Suprapubic skin (tissue), 4 donors: ENCODE measurements at places on chromosomes 3 and 15. TPM values are rescaled to one million over a fixed set of nuclear protein-coding genes. Genes with fewer than 3 reads are reported as not detected.

- H3K36me3 ChIP-seq = no peaks in the 10 kb centered on the region
- peaks cover 12% of the 10 kb centered on the region for H3K4me1 ChIP-seq
- no peak for DNase-seq
Measured at GRCh38 chr3:170589113-170589512, 3.2 kb upstream of the SLC7A14 start.

NAALADL2 gene
- 8.0 TPM for total RNA-seq

DNA sequence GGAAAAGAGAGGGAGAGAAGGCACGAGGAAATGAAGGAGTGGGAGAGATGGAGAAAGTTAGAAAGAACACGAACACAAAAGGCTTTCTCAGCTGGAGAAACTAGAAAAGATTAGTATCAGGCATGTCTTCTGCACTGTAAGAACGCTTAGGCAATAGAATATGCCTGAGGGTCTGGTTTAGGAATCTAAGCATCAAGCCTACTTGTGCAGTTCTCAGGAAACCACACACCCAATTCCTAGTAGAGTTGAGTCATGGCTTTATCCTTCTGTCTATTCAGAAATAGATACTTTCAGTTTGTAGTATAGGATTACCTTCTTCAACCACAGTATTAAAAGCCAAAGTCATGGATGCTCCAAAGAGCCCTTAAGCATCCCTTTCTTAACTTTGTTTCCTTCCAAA lies 969.4 kb downstream of the NTRK3 start:
- H3K36me3 ChIP-seq = no peaks in the 10 kb centered on the region
- H3K27me3 ChIP-seq = no peaks in the 10 kb centered on the region
- no peaks in the 10 kb centered on the region for H3K4me1 ChIP-seq
- H3K4me3 ChIP-seq = no peak overlapping the region
- no peak overlapping the region for H3K27ac ChIP-seq

- no peak for DNase-seq
- H3K4me1 ChIP-seq = no peaks in the 10 kb centered on the region
- H3K27ac ChIP-seq = no peak overlapping the region
- H3K36me3 ChIP-seq = no peaks in the 10 kb centered on the region
Measured at GRCh38 chr3:178802259-178802658, 266.0 kb downstream of the KCNMB2 start.

CHD2 gene
- 93.3 TPM for total RNA-seq

- no peak for DNase-seq
- H3K4me1 ChIP-seq = no peaks in the 10 kb centered on the region
- H3K27me3 ChIP-seq = no peaks in the 10 kb centered on the region
Measured at GRCh38 chr3:133113526-133113925, 75.3 kb downstream of the TMEM108 start.

UBA7 gene
- total RNA-seq = 54.4 TPM

KLHL40 gene
- not detected for total RNA-seq

GRCh38 chr15:38828031-38828532 lies 263.5 kb upstream of the RASGRP1 start:
- no peak for DNase-seq
- no peak overlapping the region for H3K4me3 ChIP-seq
- H3K27ac ChIP-seq = no peak overlapping the region
- H3K27me3 ChIP-seq = no peaks in the 10 kb centered on the region
- no peaks in the 10 kb centered on the region for H3K4me1 ChIP-seq

DNA sequence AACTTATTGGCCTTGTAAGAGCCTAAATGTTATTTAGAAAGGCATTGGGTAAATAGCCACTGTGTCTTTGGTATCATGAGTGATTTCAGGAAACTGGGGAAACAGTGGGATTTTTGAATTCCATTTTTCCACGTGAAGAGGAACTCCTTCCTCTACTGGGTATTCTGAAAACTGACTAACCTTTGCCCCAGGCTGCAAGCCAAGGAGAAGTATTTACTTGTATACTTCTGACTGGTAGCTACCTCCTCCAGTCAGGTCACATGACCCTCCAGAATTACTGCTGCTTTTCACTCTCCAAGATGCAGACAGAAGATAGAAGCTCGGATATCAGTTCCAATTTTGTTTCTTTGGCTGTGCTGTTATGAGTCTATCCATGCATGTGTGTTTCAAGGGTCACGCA lies 50.9 kb upstream of the MAP3K13 start:
- DNase-seq = no peak
- H3K27ac ChIP-seq = no peak overlapping the region
- H3K4me1 ChIP-seq = no peaks in the 10 kb centered on the region
- no peak overlapping the region for H3K4me3 ChIP-seq

SPPL2A gene
- 175 TPM for total RNA-seq

GRCh38 chr3:69368129-69368741 lies 17.7 kb downstream of the FRMD4B start:
- DNase-seq = no peak
- H3K27ac ChIP-seq = no peak overlapping the region
- no peak overlapping the region for H3K4me3 ChIP-seq
- no peaks in the 10 kb centered on the region for H3K27me3 ChIP-seq
- peaks cover 38% of the 10 kb centered on the region for H3K4me1 ChIP-seq
- no peaks in the 10 kb centered on the region for H3K36me3 ChIP-seq

PIGZ gene
- 12.0 TPM for total RNA-seq

LNP1 gene
- total RNA-seq = 0.76 TPM

PRKCD gene
- 29.4 TPM for total RNA-seq

PCCB gene
- 29.9 TPM for total RNA-seq

NEO1 gene
- total RNA-seq = 117 TPM

GRCh38 chr3:65350801-65351476 lies 663.1 kb upstream of the ADAMTS9 start:
- H3K4me1 ChIP-seq = no peaks in the 10 kb centered on the region
- DNase-seq = no peak
- H3K4me3 ChIP-seq = no peak overlapping the region
- H3K36me3 ChIP-seq = peaks cover 1% of the 10 kb centered on the region
- no peaks in the 10 kb centered on the region for H3K27me3 ChIP-seq

- H3K27me3 ChIP-seq = no peaks in the 10 kb centered on the region
- H3K4me3 ChIP-seq = no peak overlapping the region
- DNase-seq = no peak
- no peaks in the 10 kb centered on the region for H3K36me3 ChIP-seq
- H3K27ac ChIP-seq = no peak overlapping the region
- no peaks in the 10 kb centered on the region for H3K4me1 ChIP-seq
Measured at GRCh38 chr3:57393977-57394376, 101.5 kb upstream of the ASB14 start.

- peaks cover 5% of the 10 kb centered on the region for H3K4me1 ChIP-seq
- H3K27ac ChIP-seq = no peak overlapping the region
- H3K4me3 ChIP-seq = no peak overlapping the region
- peaks cover 3% of the 10 kb centered on the region for H3K36me3 ChIP-seq
- no peaks in the 10 kb centered on the region for H3K27me3 ChIP-seq
Measured at GRCh38 chr3:128351546-128351945, 115.1 kb downstream of the DNAJB8 start.

P3H2 gene
- 29.9 TPM for total RNA-seq

DNA sequence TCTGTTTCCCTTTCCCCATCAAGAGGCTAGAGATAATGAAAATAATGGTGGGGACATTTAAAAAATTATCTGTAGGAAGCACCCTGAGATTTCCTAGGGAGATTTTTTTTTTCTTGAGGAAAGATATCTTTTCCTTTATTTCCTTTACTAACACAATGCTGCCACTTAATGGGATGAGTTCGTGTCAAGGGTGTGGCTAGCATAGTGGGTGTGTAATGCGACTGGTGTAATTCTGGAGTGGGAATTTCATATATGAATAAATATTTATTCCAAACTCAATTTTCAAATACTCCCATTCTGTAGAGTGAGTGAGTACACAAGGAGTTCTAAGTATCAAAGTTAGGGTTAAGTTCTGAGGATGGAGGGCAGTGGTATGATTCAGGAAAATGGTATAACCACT lies 66.1 kb upstream of the GALNT15 start:
- H3K4me1 ChIP-seq = no peaks in the 10 kb centered on the region
- no peak overlapping the region for H3K27ac ChIP-seq
- DNase-seq = no peak
- no peaks in the 10 kb centered on the region for H3K36me3 ChIP-seq
- H3K4me3 ChIP-seq = no peak overlapping the region

GRCh38 chr3:143726727-143727126 lies 121.5 kb downstream of the SLC9A9 start:
- no peak for DNase-seq
- H3K4me3 ChIP-seq = no peak overlapping the region
- no peaks in the 10 kb centered on the region for H3K36me3 ChIP-seq
- H3K27me3 ChIP-seq = no peaks in the 10 kb centered on the region

DNA sequence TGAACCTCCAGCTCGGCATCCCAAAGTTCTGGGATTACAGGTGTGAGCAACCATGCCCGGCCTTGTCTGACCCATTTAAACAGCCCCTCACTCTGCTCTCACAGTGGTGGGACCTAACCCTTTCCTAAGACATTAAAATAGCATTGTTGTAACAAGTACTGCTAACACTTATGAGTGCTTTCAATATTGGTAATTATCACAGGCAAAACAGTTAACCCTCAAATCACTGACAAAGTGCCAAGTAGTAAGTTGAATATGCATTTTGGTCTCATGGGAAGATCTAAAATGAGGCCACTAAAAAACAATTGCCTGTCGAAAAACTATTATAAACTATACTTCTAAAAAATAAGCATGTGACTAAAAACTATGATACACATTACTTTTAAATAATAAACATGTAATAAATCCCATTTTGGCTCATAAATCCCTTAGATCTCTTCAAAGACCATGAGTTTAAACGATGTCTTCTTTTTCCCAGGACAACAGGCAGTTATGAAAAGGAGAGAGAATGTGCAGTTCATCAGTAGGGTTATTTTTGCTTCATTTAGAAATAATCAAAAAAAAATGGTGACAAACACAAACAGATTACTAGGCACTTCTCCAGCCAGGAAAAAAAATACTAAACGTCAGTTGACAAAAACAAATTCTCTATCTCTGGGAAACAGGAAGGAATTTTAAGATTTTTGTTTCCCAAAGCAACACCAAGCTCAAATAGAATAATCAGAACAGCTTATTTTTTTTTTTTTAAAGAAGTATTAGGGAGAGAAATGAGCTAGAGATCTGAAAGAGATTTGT lies 95.4 kb downstream of the RFTN1 start:
- peaks cover 48% of the 10 kb centered on the region for H3K4me1 ChIP-seq
- H3K4me3 ChIP-seq = no peak overlapping the region
- peak overlapping the region; percentile 72 for H3K27ac ChIP-seq
- H3K36me3 ChIP-seq = no peaks in the 10 kb centered on the region
- no peak for DNase-seq
- H3K27me3 ChIP-seq = no peaks in the 10 kb centered on the region

- H3K27me3 ChIP-seq = no peaks in the 10 kb centered on the region
- no peak overlapping the region for H3K4me3 ChIP-seq
- no peaks in the 10 kb centered on the region for H3K4me1 ChIP-seq
- H3K36me3 ChIP-seq = no peaks in the 10 kb centered on the region
- no peak for DNase-seq
- H3K27ac ChIP-seq = no peak overlapping the region
Measured at GRCh38 chr3:73080216-73080966, 18.9 kb downstream of the EBLN2 start.

DNA sequence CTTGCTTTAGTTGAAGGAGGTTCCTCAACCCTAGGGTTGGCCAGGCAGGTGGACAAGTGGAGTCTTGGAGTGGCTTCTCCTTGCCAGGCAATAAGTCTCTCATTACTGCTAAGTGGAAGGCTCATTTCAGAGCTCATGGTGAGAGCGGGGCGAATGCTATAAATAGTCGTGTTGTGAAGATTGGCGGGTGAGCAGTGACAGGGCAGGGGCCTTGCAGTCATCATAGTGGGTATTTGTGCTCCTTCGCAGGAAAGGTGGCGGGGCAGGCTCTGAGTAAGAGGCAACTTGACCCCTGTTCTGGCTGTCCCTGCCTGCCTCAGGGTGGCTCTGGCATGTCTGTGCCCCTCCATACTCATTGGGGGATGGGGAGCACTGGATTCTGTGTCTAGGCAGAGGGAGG lies 8.7 kb upstream of the GRM2 start:
- no peak overlapping the region for H3K4me3 ChIP-seq
- DNase-seq = no peak
- no peaks in the 10 kb centered on the region for H3K4me1 ChIP-seq
- no peaks in the 10 kb centered on the region for H3K27me3 ChIP-seq
- peaks cover 87% of the 10 kb centered on the region for H3K36me3 ChIP-seq
- H3K27ac ChIP-seq = no peak overlapping the region

DNA sequence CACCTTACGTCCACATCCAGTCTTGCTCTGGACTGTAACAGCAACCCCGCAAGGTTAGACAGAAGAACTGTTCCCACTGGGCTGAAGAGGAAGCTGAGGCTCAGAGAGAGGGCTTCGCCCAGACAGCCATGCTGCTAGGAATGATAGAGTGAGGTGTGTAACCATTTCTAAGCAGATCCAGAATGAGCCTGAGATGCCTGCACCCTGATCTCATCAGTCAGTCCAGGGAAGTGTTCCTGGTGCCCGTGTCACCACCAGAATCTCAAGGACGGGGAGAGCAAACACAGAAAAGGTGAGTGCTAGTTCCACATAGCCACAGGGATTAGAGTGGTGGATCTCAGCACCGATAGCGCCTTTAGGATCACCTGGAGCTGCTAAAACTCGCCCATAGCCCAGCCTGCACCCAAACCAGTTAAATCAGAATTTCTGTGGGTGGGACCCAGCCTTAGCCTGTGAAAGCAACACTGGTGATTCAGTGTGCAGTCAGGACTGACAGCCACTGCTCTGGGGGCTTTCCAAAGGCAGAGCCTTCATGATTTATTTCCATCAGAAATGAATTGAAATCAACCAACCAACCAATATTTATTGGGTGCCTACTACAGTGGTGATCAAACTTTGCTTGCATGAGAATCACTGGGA lies 12.3 kb downstream of the ISLR start:
- H3K27me3 ChIP-seq = no peaks in the 10 kb centered on the region
- H3K4me1 ChIP-seq = peaks cover 3% of the 10 kb centered on the region
- no peak overlapping the region for H3K4me3 ChIP-seq
- no peak overlapping the region for H3K27ac ChIP-seq
- no peaks in the 10 kb centered on the region for H3K36me3 ChIP-seq
- DNase-seq = no peak

DNA sequence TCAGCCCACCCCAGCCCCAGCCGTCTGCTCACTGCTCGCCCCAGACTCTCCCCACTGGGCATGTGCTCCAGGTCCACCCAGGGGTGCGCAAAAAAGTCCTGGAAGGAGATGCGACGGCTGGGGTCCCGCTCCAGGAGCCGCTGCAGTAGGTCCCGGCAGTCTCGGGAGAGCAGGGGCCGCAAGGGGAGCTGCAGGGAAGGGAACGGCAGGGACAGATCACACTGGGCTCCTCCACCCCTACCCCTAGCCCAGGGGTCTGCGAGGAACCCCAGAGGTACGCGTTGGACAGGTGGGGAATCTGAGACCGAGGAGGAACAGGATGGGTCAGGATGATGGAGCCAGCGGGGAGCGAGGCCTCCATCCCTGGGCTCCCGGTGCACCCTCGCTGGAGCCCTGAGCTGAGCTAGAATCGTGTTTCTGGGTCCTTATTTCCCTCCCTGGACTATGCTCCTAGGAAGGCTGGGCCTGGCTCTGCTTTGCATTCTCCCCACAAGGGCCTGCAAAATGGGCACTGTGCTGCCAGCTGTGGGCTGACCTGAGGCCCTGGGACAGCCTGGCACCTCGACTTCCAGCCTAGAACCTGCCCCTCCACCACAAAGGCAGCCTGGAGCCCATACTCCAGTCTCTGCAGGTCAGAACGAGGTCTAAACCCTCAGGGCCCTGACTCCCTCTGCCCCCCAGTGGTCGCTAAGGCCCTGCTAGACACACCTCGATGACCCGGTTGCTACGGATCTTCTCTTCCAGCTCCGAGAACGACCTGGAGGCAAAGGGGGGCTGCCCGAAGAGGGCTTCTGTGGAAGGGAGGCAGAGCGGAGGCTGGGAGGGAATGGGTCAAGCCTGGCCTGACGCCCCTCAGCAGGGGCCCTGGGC lies 3.2 kb downstream of the ULK3 start:
- no peak for DNase-seq
- peaks cover 35% of the 10 kb centered on the region for H3K4me1 ChIP-seq
- no peak overlapping the region for H3K4me3 ChIP-seq
- peaks cover 45% of the 10 kb centered on the region for H3K36me3 ChIP-seq
- no peak overlapping the region for H3K27ac ChIP-seq
